Astrocyte of the hippocampus (primary cell): ENCODE measurements at places on chromosomes 12 and 14.

- peak; percentile 10 for DNase-seq
Observed at GRCh38 chr14:26078561-26078960, 519.3 kb downstream of the NOVA1 start.

DNA sequence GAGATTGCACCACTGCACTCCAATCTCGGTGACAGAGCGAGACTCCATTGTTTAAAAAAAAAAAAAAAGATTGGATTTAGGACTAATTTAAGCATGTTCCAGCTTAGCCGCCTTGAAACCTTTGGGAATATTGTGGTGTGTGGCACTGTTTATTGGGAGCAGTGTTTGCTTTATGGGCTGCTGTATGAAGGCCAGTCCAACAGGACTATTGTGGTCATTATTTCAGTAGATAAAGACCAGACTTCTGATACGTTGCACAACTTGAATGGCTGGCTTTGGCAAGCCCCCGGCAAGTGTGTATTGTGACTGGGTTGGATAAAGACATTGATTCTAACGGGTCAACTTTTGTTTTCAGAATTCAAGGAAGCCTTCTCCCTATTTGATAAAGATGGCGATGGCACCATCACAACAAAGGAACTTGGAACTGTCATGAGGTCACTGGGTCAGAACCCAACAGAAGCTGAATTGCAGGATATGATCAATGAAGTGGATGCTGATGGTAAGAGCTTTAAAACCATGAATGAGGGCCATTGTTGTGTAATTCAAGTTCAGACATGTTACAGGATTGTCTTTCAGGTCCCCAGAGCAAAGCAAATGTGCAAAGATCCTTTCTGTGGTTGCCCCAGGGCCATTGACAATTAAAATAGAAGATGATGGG is 4.2 kb downstream of the CALM1 start:
- DNase-seq, result no peak

GRCh38 chr14:88798156-88798555 is 5.4 kb upstream of the EML5 start:
- DNase-seq, result no peak

DNA sequence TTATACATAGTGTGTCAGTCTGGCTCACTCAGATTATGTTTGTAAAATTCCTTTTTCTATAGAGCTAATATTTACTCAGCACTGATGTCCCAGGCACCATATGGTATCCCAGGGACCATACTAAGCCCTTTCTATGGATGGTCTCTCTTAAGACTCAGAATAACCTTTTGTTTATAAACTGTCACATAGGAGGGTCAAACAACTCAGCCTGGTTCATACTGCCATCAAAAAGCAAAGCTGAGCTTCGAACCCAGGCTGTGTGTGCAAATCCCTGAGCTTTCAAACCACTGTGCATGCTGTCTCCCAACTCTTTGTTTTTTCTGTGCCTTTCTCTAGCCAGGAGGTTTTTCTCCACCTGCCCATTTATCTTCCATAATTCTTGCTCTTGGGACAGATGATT is 135.6 kb upstream of the ARHGAP5 start:
- no peak for DNase-seq

DNA sequence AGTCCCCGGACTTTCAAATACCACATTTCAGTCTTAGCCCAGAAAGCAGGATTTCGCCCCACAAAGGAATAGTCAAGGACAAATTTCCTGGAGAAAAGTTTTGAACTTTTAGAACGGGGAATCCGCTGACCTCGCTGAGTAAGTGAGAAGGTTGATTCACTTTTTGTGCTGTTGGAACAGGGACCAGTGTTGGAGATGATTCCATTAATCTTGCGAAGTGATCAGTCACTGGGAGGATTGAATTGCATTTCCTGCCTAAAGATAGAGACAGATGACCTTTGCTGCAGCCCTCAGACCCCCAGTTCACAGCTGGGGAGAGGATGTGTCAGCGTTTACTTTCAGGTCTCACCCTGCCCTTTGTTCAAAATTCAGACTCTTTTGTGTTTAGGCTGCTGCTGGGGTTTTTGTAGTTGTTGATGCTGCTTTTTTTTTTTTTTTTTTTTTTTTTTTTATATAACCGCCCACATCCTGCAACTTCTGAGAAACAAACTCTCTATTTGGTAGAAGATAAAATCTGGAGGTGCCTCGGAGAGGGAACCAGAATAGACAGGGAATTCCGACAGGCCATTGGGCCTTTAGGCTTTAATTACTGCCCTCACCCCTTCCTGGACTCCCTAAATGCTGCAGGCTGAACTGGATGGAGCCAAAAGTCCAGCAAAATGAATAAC is 9.8 kb upstream of the KDM2B start:
- DNase-seq, result peak; percentile 22

- no peak for DNase-seq
Observed at GRCh38 chr12:77734214-77734883, 96.3 kb upstream of the NAV3 start.

DNA sequence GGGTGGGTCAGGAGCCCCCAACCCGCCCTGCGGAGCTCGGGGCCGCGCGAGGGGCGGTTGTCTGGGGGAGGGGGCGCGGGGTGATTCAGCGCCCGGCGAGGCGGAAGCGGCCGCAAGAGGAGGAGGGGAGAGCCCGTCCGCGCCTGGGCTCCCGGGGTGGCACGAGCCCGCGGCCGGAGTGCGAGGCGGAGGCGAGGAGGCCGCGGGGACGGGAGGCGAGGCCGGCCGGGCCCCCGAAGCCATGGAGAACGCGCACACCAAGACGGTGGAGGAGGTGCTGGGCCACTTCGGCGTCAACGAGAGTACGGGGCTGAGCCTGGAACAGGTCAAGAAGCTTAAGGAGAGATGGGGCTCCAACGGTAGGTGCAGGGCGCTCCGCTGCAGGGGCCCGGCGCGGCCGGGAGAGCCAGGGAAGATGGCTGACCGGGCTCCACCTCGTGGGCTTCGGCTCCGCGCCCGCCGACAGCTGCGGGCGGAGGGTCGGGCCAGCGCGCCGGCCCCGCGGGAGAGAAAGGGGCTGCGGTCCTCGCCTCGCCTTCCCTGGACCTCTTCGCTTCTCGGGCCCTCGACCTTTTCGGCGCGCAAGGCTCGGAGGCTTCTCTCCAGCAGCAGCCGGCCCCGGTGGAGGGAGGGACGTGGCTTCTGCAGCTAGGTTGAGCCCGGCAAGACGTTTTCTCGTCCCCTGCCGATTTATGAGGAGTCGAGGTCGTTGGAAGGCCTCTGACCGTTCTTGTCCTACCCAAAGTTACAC is 677 bp downstream of the ATP2A2 start:
- peak; percentile 84 for DNase-seq

DNA sequence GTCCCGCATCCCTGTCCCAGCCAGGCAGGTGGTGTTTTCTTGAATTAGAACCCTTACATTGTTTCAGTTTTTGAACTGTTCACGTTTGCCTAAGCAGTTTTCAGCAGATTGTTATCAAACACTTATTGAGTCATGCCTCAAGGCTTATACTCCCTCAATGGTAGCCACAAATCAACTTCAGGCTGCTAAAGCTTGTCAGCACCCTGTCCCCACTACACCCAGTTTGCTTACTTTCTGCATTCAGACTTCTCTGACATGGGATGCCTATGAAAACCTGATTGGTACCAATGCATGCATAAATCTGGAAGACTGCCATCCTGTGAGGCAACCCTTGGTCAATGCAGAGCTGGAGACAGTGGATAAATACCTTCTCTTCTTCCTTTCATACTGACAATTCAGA is 225.4 kb downstream of the BTG1 start:
- DNase-seq, result no peak

GRCh38 chr12:84336231-84336630 is 576.4 kb downstream of the SLC6A15 start:
- DNase-seq, result no peak

GRCh38 chr14:26594148-26594547 is 3.7 kb downstream of the NOVA1 start:
- DNase-seq, result no peak

GRCh38 chr14:24430682-24431568 is 1.2 kb downstream of the KHNYN start:
- DNase-seq, result peak; percentile 50

DNA sequence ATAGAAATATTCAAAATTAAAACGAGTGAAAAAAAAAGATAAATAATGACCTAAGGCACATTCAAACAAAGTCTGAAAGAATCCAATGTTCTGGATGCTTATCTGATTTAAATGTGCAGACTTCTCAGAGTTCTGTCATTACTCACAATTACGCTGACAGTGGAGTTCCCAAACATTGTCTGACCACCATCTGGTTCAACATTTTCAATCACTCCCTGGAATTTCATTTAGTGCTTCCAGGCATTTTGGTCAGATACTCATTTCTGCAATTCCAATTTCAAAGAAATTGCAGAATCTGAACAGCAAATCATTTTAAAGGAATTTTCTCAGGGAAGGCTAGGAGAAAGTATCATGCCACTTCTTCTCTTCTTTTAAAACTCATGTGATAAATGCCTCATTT is 398.2 kb upstream of the PDE3A start:
- DNase-seq, result peak; percentile 84

GRCh38 chr12:112096667-112097066 is 11.9 kb downstream of the NAA25 start:
- peak; percentile 44 for DNase-seq

DNA sequence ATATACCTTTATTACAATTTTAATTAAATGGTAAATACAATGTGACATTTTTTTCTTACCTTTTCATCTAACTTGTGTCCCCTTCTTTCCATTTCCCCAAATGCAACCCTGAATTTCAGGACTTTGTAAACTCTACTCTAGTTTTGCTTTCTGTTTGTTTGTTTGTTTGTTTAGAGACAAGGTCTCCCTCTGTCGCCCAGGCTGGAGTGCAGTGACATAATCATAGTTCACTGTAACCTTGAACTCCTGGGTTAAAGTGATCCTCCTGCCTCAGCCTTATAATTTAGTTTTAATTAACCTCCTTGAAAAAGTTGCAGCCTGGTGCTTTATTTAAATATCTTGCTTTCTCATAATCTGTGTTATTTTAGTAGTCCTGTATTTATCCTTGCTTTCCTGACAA is 59.0 kb upstream of the MON2 start:
- no peak for DNase-seq

DNA sequence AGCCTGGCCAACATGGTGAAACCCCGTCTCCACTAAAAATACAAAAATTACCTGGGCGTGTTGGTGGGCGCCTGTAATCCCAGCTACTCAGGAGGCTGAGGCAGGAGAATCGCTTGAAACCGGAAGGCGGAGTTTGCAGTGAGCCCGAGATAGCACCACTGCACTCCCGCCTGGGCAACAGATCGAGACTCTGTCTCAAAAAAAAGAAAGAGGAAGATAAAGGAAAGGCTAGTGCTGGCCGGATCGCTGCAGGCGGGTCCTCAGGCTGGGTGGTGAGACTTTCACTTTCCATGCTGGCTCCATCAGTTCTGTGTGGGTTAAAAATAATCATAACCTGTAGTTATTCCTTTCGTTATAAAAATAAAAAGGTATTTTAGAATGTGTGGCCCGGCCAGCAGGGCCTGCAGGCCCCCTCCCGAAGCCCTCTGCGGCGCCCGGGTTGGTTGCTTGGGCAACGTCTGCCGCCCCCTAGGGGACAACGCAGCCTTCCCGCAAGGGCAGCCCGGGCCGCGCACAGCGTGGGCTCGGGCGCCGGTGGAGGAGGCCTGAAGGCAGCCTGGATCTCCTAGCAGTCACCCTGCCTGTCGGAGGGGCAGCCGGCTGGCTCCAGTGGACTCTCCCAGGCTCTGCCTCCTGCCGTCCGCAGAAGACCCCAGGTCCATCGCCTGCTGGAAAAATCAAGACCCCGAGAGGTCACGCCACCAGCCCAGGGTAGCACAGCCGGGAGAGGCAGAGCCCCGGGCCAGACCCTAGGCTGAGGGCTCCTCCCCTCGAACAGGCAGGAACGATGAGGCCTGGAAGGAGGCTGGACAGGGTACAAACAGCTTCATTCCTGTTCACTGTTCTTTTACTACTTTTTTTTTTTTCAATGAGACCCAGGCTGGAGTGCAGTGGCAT is 5.0 kb upstream of the SLC25A47 start:
- DNase-seq, result peak; percentile 73

- no peak for DNase-seq
Observed at GRCh38 chr12:77594366-77594765, 236.3 kb upstream of the NAV3 start.

DNA sequence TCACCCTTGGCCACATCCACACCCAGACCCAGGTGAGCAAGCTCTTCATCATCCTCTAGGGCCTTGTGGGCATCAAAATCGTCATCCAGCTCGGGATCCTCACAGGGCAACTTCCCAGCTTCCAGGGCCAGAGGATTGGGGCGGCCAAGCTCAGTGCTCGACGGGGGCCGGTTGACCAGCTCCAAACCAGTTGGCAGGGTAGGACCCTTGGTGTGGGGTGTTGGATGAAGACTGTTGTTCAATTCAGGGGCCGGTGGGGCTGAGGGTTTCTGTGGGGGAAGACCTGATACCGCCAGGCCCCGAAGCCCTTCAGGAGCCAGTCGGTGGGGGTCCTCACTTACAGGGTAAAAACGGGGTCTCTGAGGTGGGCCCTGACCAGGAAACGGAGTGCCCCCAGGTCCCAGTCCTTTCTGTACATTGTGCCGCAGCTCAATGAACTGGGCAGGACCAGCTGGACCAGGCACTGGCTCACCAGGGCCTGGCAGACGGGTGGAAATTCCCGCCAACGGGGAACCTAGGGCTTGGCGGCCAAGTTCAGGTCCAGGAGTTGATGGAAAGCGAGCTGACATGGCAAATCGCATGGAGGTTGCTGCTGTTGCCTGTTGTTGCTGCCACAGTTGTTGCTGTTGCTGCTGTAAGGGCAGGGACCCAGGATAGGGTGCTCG is 19.8 kb upstream of the PRKAG1 start:
- no peak for DNase-seq

- DNase-seq, result no peak
Observed at GRCh38 chr12:52740584-52740983, 36.6 kb downstream of the KRT76 start.

- DNase-seq, result peak; percentile 45
Observed at GRCh38 chr14:69997849-69998248, 118.6 kb downstream of the SMOC1 start.

DNA sequence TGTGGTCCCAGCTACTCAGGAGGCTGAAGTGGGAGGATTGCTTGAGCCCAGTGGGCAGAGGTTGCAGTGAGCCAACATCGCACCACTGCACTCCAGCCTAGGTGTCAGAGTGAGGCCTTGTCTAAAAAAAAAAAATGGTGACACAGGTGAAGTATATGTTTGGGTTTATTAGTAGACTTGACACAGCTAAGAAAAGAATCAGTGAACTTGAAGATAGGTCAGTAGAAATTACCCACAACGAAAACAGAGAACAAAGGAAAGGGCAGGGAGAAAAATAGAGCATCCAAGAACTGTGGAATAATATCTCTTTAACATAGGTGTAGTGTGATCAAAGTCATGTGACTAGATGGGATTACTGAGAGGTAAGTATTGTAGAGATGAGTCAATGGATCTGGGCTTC is 23.7 kb downstream of the ATF1 start:
- DNase-seq, result no peak

- DNase-seq, result no peak
Observed at GRCh38 chr14:89652352-89652751, 235.3 kb upstream of the FOXN3 start.

DNA sequence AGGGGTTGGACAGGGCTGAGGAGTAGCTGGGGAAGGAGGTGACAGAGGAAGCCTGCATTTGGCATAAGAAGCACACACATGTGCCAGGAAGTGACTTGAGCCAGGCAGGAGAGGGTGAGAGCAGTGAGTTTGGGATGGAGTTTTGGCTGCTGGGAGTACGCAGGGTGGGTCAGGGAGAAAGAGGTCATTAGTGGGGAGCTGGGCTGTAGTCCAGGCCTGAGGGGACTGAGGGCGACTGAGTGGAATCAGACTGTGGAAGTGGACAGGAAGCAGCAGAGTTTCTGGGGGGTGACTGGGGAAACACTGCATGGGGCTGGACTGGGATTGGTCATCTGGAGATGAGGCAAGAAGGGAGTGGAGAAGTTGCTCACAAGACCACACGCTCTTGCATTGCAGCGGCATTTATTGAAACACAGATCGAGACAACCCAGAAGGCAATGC is 7.6 kb downstream of the KRT85 start:
- no peak for DNase-seq

GRCh38 chr14:28121512-28122297 is 644.9 kb upstream of the FOXG1 start:
- DNase-seq, result no peak
